ENCODE measurements at places on chromosomes 12 and 14. TPM values are rescaled to one million over a fixed set of nuclear protein-coding genes. Genes with fewer than 3 reads are reported as not detected.

DNA sequence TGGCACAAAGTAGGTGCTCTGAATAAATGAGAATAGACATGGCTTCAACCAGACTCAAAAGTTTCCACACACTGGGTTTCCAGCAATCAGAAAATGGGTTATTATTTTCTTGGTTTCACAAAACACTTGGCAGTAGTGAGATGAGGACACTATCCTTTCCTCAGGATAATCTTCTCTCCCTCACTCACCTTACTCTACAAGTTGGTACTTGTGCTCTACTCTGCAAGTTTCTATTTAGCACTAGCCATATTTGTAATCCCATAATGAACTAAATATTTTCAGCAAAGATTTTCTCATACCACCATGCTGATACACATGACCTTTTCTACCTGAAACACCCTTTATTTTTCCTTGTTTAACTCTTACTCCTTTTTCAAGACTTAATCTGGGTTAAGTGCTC is 137.7 kb downstream of the FOXA1 start:
- DNase-seq = no peak
- no peak overlapping the region for H3K4me3 ChIP-seq
- no peaks in the 10 kb centered on the region for H3K36me3 ChIP-seq

GRCh38 chr12:124474709-124475108 is 92.7 kb downstream of the NCOR2 start:
- no peak for DNase-seq
- peaks cover 45% of the 10 kb centered on the region for H3K36me3 ChIP-seq
- H3K4me1 ChIP-seq = no peaks in the 10 kb centered on the region
- no peaks in the 10 kb centered on the region for H3K27me3 ChIP-seq

GRCh38 chr12:41709463-41710285 is 435.0 kb downstream of the GXYLT1 start:
- no peaks in the 10 kb centered on the region for H3K4me1 ChIP-seq
- no peak overlapping the region for H3K4me3 ChIP-seq
- H3K27ac ChIP-seq = no peak overlapping the region

GRCh38 chr14:81801921-81802320 is 268.3 kb upstream of the SEL1L start:
- H3K4me1 ChIP-seq = no peaks in the 10 kb centered on the region
- no peaks in the 10 kb centered on the region for H3K27me3 ChIP-seq
- no peak overlapping the region for H3K27ac ChIP-seq
- no peak for DNase-seq

DNA sequence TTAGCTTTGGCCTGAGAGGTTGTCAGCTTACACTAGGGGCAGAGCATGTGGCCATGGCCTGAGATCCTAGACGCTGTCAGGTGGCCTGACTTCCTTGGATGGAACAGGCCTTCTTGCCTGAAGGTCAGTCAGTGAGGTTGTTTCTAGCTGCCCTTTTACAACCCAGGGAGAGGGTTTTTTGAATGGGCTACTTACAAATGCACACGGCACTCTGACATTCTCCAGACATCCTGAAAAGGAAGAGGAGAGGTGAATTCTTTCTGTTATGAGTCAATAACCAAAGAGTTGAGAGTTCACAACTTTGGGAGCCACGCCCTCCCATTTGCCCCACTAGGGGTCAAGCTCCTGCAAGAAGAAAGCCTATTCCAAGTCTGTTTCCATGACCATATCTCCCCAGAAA is 7.8 kb downstream of the KRT76 start:
- no peak overlapping the region for H3K27ac ChIP-seq
- no peaks in the 10 kb centered on the region for H3K4me1 ChIP-seq
- H3K27me3 ChIP-seq = 0 out of 2 replicates have a peak, but pooled peaks cover 2% of the 10 kb centered on the region
- no peak overlapping the region for H3K4me3 ChIP-seq
- DNase-seq = no peak

DNA sequence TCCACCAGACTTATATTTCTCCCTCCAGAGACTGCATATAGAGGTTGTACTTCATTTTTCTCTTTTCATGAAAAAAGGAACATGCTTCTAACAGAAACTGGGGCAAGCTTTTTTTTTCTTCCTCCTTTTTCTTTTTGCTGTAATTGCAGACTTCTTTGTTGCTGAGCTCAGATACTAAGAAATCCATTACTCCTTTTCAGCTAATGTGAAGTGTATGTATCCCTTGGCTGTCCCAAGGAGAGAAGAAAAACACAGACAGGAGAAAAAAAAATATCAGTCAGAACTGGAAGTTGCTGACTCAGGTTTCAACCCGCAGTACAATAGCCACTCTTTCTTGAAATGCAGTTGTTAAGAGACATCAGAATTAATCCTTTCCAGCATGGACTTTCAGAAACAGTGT is 1248.4 kb downstream of the LRFN5 start:
- H3K4me1 ChIP-seq = no peaks in the 10 kb centered on the region
- H3K27ac ChIP-seq = no peak overlapping the region
- no peak overlapping the region for H3K4me3 ChIP-seq
- no peak for DNase-seq

NTN4 gene
- 1.3 TPM for total RNA-seq

GRCh38 chr14:34119107-34119858 is 168.4 kb upstream of the EGLN3 start:
- no peak overlapping the region for H3K4me3 ChIP-seq
- H3K27me3 ChIP-seq = no peaks in the 10 kb centered on the region
- DNase-seq = no peak
- H3K4me1 ChIP-seq = no peaks in the 10 kb centered on the region
- H3K27ac ChIP-seq = no peak overlapping the region

- no peak overlapping the region for H3K4me3 ChIP-seq
- no peaks in the 10 kb centered on the region for H3K36me3 ChIP-seq
- no peaks in the 10 kb centered on the region for H3K27me3 ChIP-seq
- no peaks in the 10 kb centered on the region for H3K4me1 ChIP-seq
- H3K27ac ChIP-seq = no peak overlapping the region
- no peak for DNase-seq
These were observed 492.2 kb downstream of the FLRT2 start for GRCh38 chr14:86022031-86022629.

DNA sequence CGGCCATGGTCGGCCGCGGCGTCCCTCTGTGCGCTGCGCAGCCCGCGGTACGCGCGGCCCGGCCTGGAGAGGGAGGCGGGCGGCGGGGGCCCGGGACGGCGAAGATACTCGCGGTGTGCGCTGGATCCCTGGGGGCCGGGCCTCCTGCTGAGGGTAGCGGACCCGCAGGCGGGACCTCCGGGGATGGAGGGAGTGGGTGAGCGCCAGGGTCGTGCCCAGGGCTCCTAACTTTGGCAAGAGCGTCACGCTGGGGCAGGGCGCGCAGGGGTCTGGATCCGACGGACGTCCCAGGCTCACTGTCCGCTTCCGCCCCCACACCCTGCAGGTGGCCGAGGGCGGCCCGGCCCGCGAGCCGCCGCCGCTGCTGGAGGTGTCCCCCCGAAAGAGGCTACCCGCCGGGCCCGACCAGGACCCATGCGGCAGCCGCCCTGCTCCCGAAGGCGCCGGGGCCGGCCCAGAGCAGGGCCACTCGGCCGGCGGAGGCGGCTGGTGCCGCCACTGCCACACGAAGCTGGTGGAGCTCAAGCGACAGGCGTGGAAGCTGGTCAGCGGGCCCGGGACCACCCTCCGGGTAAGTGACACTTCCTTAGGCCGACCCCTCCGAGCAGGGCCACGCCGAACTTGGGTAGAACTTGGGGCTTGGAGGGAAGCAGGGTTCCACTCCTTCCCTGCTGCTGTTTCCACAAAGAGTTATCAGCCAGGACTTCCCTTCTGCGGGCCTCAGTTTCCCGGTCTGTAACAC is 502 bp downstream of the KIF26A start:
- H3K36me3 ChIP-seq = no peaks in the 10 kb centered on the region
- DNase-seq = no peak
- peaks cover 37% of the 10 kb centered on the region for H3K4me1 ChIP-seq

GRCh38 chr12:68199127-68199526 is 26.5 kb downstream of the IL26 start:
- no peak overlapping the region for H3K27ac ChIP-seq
- DNase-seq = no peak
- H3K27me3 ChIP-seq = no peaks in the 10 kb centered on the region
- no peak overlapping the region for H3K4me3 ChIP-seq
- H3K4me1 ChIP-seq = peaks cover 3% of the 10 kb centered on the region

ITPR2 gene
- 48.4 TPM for total RNA-seq

DNA sequence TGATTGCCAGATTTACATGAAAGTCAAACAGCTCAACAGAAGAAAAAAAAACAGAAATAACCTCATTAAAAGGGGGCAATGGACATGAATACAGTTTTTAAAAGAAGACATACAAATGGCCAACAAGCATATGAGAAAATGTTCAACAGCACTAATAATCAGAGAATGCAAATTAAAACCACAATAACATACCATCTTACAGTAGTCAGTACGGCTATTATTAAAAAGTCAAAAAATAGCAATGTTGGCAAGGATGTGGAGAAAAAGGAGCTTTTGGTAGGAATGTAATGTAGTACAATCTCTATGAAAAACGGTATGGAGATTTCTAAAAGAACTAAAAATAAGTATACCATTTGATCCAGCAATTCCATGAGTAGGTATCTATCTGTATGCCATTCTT is 272.1 kb downstream of the CEP128 start:
- DNase-seq = no peak
- H3K4me1 ChIP-seq = no peaks in the 10 kb centered on the region
- no peaks in the 10 kb centered on the region for H3K27me3 ChIP-seq
- H3K27ac ChIP-seq = no peak overlapping the region
- no peak overlapping the region for H3K4me3 ChIP-seq

GRCh38 chr14:65846196-65846868 is 433.8 kb downstream of the FUT8 start:
- no peaks in the 10 kb centered on the region for H3K4me1 ChIP-seq
- no peak for DNase-seq
- H3K4me3 ChIP-seq = no peak overlapping the region
- no peaks in the 10 kb centered on the region for H3K36me3 ChIP-seq
- no peaks in the 10 kb centered on the region for H3K27me3 ChIP-seq

TOMM20L gene
- not detected for total RNA-seq

CRACR2A gene
- 3.0 TPM for total RNA-seq

SERPINA1 gene
- total RNA-seq = not detected

DNA sequence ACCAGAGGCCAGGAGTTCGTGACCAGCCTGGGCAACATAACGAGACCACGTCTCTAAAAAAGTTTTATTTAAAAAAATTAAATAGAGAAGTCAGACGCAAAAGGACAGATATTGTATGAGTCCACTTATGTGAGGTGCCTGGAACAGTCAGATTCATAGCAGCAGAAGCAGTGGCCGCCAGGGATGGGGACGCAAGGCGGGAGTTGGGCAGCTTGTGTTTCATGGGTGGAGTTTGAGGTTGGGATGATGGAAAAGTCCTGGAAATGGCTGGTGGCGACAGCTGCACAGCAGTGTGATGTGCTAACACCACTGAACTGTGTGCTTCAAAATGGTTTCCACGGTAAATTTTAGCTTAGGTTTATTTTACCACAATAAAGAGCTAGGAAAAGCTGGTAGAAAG is 57.6 kb upstream of the DDX11 start:
- H3K36me3 ChIP-seq = no peaks in the 10 kb centered on the region
- no peak overlapping the region for H3K27ac ChIP-seq
- H3K4me1 ChIP-seq = no peaks in the 10 kb centered on the region
- DNase-seq = no peak
- H3K27me3 ChIP-seq = no peaks in the 10 kb centered on the region

CLEC4A gene
- not detected for total RNA-seq

Measured in H1 (cell line).